ENCODE measurements at places on chromosomes 2 and 18.

DNA sequence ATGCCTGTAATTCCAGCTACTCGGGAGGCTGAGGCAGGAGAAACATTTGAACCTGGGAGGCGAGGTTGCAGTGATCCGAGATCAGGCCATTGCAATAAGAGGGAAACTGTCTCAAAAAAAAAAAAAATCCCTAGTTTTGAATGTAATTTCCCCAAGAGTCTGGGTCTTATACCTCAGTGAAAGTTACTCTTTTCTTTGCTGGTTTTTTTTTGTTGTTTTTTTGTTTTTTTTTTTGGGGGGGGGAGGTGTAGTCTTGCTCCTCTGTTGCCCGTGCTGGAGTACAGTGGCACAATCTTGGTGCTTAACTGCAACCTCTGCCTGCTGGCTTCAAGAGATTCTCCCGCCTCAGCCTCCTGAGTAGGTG is 22.8 kb downstream of the EML4 start:
- DNase-seq = no peak

- DNase-seq = no peak
These were observed 18.2 kb downstream of the CFAP65 start for GRCh38 chr2:219023045-219023605.

DNA sequence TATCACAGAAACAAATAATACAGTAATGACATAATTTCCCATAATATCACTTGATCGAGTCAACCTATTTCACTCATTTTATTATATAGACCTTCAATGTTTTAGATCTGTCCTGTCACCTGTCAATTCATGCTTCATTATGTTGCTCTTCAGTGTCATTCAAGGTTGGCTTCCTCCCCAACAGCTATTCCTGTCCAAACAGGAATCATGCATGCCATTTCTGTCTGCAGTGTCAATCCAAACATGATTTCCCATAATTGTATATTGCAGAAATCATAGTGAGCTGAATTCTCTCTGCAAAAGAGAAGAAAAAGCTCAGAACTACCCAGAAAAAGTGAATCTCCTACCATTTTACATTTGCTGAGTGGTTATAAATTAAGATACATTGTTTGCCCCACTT is 628.6 kb downstream of the NR4A2 start:
- DNase-seq = no peak

- DNase-seq = no peak
These were observed 422.8 kb upstream of the ZEB2 start for GRCh38 chr2:144942516-144943256.

DNA sequence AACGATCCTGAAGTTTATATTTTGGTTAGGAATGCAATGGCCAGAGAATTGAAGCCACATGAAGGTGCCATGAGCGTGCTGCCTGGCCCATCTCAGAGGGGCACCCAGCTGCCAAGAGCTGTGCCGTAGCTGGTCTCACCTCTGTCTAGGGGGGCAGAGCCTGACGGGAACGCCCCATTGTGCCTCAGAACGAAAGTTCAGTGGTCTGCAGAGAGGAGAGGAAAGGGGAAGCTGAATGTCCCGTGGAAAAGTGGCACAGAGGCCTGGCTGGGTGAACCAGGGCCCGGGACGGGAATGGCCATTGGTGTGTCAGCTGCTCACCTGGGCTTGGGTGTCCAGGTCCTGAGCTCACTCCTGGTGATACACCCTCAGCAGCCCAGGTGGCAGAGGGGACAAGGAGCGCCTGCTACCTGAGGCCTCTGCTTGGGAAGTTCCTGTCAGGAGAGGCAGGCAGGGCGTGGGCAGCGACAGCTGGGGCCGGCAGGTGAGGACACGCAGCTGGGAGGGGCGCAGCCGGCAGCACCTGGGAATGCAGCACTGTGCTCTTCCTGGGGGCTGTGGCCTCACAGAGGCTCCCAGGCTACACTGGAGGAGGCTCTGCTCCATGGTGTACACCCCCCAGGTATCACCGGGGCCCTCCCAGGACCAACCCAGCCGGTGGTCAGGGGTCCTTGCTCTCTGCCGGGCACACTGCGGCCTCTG is 67.3 kb downstream of the PARD6G start:
- DNase-seq = no peak

Measured in NCI-H446 (cell line).